SJSA1 (cell line): ENCODE measurements at places on chromosomes 5 and 9.

- H3K36me3 ChIP-seq = no peaks in the 10 kb centered on the region
- DNase-seq = no peak
- no peaks in the 10 kb centered on the region for H3K4me1 ChIP-seq
- no peak overlapping the region for H3K27ac ChIP-seq
- H3K4me3 ChIP-seq = no peak overlapping the region
These were observed 24.9 kb upstream of the SLCO6A1 start for GRCh38 chr5:102523541-102524175.

DNA sequence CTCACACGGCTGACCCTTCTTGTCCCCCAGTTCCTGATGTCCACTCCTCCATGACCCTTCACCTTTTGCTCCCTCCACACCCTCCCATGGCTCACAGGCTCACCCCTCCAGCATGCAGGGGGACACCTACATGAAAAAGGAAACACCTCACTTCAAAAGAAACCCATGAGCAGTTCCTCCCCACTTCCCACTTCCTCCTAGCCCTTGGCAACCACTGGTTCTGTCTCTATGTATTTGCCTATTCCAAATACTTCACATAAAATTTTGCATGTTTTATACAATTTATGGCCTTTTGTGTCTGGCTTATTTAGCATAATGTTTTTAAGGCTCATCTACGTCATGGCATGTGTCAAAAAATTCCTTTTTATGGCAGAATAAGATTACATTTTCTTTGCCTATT lies 100.2 kb upstream of the S1PR3 start:
- H3K36me3 ChIP-seq = no peaks in the 10 kb centered on the region
- no peak overlapping the region for H3K27ac ChIP-seq
- DNase-seq = no peak
- no peaks in the 10 kb centered on the region for H3K4me1 ChIP-seq
- H3K27me3 ChIP-seq = no peaks in the 10 kb centered on the region
- no peak overlapping the region for H3K4me3 ChIP-seq

DNA sequence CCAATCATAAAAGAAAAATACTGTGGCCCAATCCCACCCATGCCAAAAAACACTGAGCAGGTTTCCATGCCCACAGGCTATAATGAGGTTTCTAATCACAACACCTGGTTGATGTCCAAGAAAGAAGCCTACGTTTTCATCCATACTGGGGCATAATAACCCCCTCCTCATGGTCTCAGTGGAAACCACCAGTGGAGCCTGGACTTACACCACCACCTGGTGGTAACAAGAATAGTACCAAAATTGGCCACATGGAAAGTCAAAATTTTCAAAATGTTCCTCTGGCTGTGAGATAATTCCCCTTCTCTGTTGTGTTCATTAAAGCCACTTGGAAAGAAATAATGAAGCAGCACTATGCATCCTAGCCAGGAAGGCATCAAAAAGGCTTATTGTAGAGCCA lies 687.3 kb upstream of the ST8SIA4 start:
- no peaks in the 10 kb centered on the region for H3K4me1 ChIP-seq
- no peak overlapping the region for H3K4me3 ChIP-seq
- H3K27ac ChIP-seq = no peak overlapping the region
- H3K27me3 ChIP-seq = no peaks in the 10 kb centered on the region
- no peaks in the 10 kb centered on the region for H3K36me3 ChIP-seq

GRCh38 chr9:33329979-33330378 lies 39.7 kb downstream of the NFX1 start:
- peak overlapping the region; percentile 69 for H3K27ac ChIP-seq
- H3K4me1 ChIP-seq = peaks cover 29% of the 10 kb centered on the region
- no peak for DNase-seq
- no peak overlapping the region for H3K4me3 ChIP-seq
- peaks cover 15% of the 10 kb centered on the region for H3K36me3 ChIP-seq

- H3K36me3 ChIP-seq = no peaks in the 10 kb centered on the region
- peaks cover 40% of the 10 kb centered on the region for H3K4me1 ChIP-seq
- H3K27me3 ChIP-seq = no peaks in the 10 kb centered on the region
- no peak overlapping the region for H3K4me3 ChIP-seq
- peak overlapping the region; percentile 81 for H3K27ac ChIP-seq
These were observed 76.3 kb downstream of the MUSK start for GRCh38 chr9:110744715-110745384.

GRCh38 chr5:407051-407450 lies 35.9 kb upstream of the EXOC3 start:
- no peak overlapping the region for H3K4me3 ChIP-seq
- peaks cover 19% of the 10 kb centered on the region for H3K4me1 ChIP-seq
- peak; percentile 22 for DNase-seq
- no peaks in the 10 kb centered on the region for H3K27me3 ChIP-seq
- 0 out of 2 replicates have a peak, but pooled peaks cover 3% of the 10 kb centered on the region for H3K36me3 ChIP-seq

GRCh38 chr9:92432350-92432749 lies 8.1 kb upstream of the OMD start:
- H3K27me3 ChIP-seq = no peaks in the 10 kb centered on the region
- no peak overlapping the region for H3K4me3 ChIP-seq
- no peak overlapping the region for H3K27ac ChIP-seq
- H3K4me1 ChIP-seq = no peaks in the 10 kb centered on the region

DNA sequence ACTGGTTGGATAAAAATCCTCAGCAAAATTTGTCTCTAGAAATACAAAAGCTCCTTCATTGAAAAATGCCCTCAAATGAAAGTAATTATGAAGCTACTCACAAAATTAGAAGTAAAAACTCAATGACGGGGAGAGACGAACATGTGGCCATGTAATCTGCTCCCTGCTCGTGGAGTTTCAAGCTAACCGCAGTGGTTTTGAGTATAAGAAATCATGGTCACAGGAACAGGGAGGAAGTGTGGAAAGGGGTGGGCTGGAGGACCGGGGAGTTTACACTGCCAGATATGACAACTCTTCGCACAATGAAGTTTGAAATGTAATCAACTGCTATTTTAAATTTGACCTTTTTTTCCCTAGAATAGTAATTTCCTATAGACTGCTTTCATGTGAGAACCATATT lies 765.4 kb upstream of the DMAC1 start:
- H3K27me3 ChIP-seq = no peaks in the 10 kb centered on the region
- no peak overlapping the region for H3K4me3 ChIP-seq
- no peak overlapping the region for H3K27ac ChIP-seq
- no peak for DNase-seq
- no peaks in the 10 kb centered on the region for H3K36me3 ChIP-seq
- H3K4me1 ChIP-seq = no peaks in the 10 kb centered on the region

- no peaks in the 10 kb centered on the region for H3K27me3 ChIP-seq
- DNase-seq = no peak
- H3K36me3 ChIP-seq = peaks cover 68% of the 10 kb centered on the region
- H3K4me3 ChIP-seq = peak overlapping the region; percentile 61
- peak overlapping the region; percentile 99 for H3K27ac ChIP-seq
These were observed 455 bp downstream of the KIF20A start for GRCh38 chr5:138179277-138179857.

DNA sequence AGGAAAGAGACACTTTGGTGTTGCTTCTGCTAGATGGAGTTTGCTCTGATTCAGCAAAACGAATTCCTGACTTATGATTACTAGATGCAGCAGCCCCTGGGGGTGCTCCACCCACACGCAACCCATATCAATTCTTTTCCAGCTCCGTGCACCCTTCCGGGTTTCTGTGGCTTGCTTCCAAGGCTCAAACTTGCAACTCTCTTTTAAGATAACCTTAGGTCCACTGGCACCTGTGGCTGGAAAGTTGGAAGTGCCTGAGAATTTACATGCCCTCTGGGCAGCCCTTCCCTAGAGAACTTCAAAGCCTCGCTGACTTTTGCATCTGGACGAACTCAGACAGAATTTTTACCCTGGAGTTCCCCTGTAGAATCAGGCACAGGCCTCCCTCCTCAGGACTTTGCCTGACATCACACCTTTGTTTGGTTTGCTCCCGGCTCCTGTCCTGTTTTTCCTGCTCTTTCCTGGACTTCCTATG lies 224.9 kb downstream of the SNX18 start:
- H3K4me3 ChIP-seq = no peak overlapping the region
- peak overlapping the region; percentile 92 for H3K27ac ChIP-seq
- H3K27me3 ChIP-seq = no peaks in the 10 kb centered on the region
- peak; percentile 70 for DNase-seq
- H3K36me3 ChIP-seq = no peaks in the 10 kb centered on the region

DNA sequence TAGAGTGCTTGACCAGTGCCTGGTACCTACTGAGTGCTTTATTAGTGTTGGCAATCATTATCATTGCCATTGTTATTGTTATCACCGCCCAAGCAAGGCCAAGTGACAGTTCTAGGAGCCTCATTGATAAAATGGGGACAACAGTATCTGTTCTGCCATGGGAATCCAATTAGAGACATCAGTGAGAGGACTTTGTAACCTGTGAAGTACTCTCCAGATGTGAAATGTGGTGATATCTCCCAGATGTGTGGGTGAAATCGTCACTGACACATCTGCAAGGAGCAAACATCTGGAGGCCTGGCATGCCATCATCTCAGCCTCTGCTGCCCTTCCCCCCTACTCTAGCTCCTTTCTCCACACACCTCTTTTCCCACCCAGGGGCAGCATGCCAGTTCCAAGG lies 260.8 kb downstream of the PAPPA start:
- DNase-seq = no peak
- H3K4me1 ChIP-seq = peaks cover 4% of the 10 kb centered on the region; the same call in 1 of the 2 replicates
- no peak overlapping the region for H3K27ac ChIP-seq
- H3K27me3 ChIP-seq = no peaks in the 10 kb centered on the region
- no peak overlapping the region for H3K4me3 ChIP-seq

DNA sequence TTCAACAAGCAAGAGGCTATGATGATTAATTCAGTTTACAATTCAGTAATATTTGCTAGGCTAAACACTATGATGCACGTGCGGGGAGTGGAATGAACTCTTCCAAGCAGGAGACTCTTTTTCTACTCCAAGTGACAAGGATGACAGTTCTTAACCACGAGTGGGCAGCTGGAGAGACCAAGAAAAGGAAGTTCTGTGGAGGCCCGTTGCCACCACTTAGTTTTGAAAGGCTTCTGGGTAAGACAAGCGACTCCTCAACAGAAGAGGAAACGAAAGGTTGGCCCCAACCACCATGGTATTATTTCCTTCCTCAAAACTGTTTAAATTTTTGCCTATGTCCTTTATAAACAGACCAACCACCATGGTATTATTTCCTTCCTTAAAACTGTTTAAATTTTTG lies 2.8 kb downstream of the DCAF12 start:
- no peaks in the 10 kb centered on the region for H3K27me3 ChIP-seq
- peaks cover 23% of the 10 kb centered on the region for H3K36me3 ChIP-seq
- H3K27ac ChIP-seq = no peak overlapping the region
- no peak for DNase-seq

GRCh38 chr9:129524582-129525270 lies 96.2 kb downstream of the C9orf50 start:
- no peaks in the 10 kb centered on the region for H3K4me1 ChIP-seq
- DNase-seq = no peak
- no peaks in the 10 kb centered on the region for H3K36me3 ChIP-seq
- no peak overlapping the region for H3K4me3 ChIP-seq
